ENCODE measurements at places on chromosomes 12 and 14. TPM values are rescaled to one million over a fixed set of nuclear protein-coding genes. Genes with fewer than 3 reads are reported as not detected.

- DNase-seq: peak; percentile 50
- H3K27ac ChIP-seq: 0 out of 2 replicates have a peak overlapping the region, but pooled peaks have one; percentile 0
- no peak overlapping the region for H3K4me3 ChIP-seq
- no peaks in the 10 kb centered on the region for H3K27me3 ChIP-seq
Observed at GRCh38 chr12:78118486-78118885, 287.8 kb downstream of the NAV3 start.

DNA sequence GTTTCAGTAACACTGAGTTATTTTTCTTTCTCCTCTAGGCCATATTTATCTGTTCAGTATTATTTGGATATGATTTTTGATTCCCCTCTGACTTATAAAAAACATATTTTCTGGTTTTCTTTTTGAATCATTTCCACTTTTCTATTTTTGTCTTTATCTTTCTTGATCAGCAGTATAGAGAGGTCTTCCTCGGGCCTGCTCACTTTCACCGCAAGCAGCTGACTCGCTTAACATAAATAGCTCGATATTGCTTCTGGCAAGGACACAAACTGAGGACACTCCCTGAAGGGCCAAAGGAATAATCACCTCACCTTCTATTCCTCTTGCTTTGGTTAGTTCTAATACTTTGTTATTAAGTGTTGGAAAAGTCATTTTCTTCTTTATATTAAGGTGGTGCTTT is 25.8 kb upstream of the TRHDE start:
- H3K4me1 ChIP-seq: no peaks in the 10 kb centered on the region
- no peaks in the 10 kb centered on the region for H3K36me3 ChIP-seq
- no peak overlapping the region for H3K4me3 ChIP-seq
- DNase-seq: no peak
- no peaks in the 10 kb centered on the region for H3K27me3 ChIP-seq

DNA sequence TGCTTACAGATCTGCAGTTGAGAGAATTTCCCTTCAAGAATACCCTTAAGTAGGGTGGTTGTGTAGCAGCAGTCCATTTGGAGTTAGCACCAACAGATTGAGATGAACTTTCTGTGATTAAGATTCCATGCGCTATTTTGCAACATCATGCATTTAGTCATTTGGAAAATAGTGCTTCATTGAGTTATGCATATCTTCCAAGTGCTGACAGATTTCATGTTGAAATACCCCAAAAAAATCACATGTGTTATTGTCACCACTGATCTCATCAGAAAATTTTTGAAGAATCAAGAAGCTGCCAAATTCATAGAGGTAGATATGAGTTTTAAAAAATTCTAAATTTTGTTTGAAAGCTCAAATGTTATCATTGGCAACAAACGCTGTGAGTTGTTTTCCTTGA is 35.5 kb upstream of the OSBPL8 start:
- H3K27ac ChIP-seq: peak overlapping the region; percentile 31
- H3K4me3 ChIP-seq: no peak overlapping the region
- H3K4me1 ChIP-seq: peaks cover 32% of the 10 kb centered on the region
- peak; percentile 70 for DNase-seq
- H3K27me3 ChIP-seq: no peaks in the 10 kb centered on the region

DNA sequence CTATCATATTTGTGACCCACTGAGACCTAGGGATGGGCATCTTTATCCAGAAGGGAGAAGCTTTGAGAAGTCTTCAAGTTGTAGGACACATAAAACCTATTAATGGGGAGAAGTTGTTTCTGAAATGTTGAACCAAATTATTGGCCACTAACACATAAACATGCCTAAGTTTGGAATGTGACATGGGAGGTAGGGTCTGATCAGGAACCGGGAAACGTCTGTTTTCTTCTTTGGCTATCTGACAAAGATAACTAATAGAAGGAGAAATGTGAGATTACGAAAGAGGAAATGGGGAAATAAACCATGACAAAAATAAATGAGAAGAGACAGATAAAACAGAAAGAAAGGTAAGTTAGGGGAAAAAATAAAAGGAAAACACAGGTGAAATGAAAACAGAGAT is 425.2 kb downstream of the EGLN3 start:
- no peak for DNase-seq
- peaks cover 11% of the 10 kb centered on the region for H3K4me1 ChIP-seq
- H3K27ac ChIP-seq: no peak overlapping the region
- no peak overlapping the region for H3K4me3 ChIP-seq
- no peaks in the 10 kb centered on the region for H3K36me3 ChIP-seq

DNA sequence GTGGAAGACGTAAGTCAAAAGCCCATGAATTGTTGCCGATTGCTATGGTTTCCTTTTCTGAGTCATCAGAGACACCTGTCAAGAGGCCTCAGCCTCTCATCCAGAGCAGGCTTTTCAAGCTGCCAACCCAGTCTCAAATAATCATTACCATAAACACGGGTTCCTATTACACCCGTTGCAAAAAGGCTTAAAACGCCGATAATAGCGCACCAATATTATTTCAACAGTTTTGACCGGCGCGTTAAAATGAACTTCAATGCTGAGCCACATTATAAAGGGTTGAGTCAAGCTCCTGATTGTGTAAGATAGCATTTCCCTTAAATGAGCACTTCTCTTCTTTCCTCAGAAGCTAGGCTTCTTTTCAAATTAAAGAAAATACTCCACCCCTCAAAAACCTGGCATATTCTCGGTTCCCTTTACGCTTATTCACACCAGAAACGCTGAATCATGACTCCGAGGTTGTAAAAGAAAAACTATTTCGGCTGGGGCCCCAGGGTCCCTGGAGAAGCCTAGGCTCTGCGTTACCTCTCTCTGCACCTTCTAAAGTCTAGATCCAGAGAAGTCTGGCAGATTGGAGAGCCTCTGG is 1.4 kb downstream of the TMTC1 start:
- DNase-seq: peak; percentile 89
- H3K36me3 ChIP-seq: no peaks in the 10 kb centered on the region
- H3K4me1 ChIP-seq: no peaks in the 10 kb centered on the region
- no peaks in the 10 kb centered on the region for H3K27me3 ChIP-seq

GRCh38 chr14:82854131-82854530 is 1320.5 kb upstream of the SEL1L start:
- no peaks in the 10 kb centered on the region for H3K36me3 ChIP-seq
- H3K27me3 ChIP-seq: no peaks in the 10 kb centered on the region
- H3K27ac ChIP-seq: no peak overlapping the region
- H3K4me3 ChIP-seq: no peak overlapping the region
- no peak for DNase-seq
- no peaks in the 10 kb centered on the region for H3K4me1 ChIP-seq

The TGFB3 gene
- total RNA-seq: 3.9 TPM

The SVOP gene
- total RNA-seq: not detected

- DNase-seq: peak; percentile 43
- no peaks in the 10 kb centered on the region for H3K36me3 ChIP-seq
- no peak overlapping the region for H3K4me3 ChIP-seq
- no peak overlapping the region for H3K27ac ChIP-seq
- H3K4me1 ChIP-seq: peaks cover 44% of the 10 kb centered on the region
Observed at GRCh38 chr14:55099756-55100155, 29.3 kb upstream of the LGALS3 start.

DNA sequence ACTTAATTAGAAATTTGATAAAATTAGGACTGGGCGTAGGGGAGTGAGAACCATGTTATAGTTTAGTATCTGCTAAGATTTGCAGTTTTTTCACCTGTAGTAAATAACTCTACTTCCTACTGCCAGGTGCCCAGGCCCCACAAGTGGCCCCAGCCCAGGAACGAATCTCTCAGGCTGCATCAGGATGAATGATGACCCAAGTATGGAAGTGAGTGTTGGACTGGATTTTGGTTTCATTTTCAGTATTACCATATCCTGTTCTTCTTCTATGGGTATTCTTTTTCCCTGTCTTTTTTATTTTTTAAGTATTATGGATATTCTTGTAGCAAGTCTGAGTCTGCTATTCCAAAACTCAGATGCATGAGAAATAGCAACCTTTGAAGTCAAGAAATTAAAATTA is 120.3 kb upstream of the BCAT1 start:
- H3K36me3 ChIP-seq: no peaks in the 10 kb centered on the region
- H3K4me1 ChIP-seq: no peaks in the 10 kb centered on the region
- peaks cover 15% of the 10 kb centered on the region for H3K27me3 ChIP-seq
- DNase-seq: no peak

The TTC9 gene
- not detected for total RNA-seq

- no peaks in the 10 kb centered on the region for H3K27me3 ChIP-seq
- no peak overlapping the region for H3K27ac ChIP-seq
- no peak for DNase-seq
- H3K4me3 ChIP-seq: no peak overlapping the region
- H3K36me3 ChIP-seq: no peaks in the 10 kb centered on the region
- H3K4me1 ChIP-seq: no peaks in the 10 kb centered on the region
Observed at GRCh38 chr12:24519759-24520158, 429.1 kb downstream of the BCAT1 start.

DNA sequence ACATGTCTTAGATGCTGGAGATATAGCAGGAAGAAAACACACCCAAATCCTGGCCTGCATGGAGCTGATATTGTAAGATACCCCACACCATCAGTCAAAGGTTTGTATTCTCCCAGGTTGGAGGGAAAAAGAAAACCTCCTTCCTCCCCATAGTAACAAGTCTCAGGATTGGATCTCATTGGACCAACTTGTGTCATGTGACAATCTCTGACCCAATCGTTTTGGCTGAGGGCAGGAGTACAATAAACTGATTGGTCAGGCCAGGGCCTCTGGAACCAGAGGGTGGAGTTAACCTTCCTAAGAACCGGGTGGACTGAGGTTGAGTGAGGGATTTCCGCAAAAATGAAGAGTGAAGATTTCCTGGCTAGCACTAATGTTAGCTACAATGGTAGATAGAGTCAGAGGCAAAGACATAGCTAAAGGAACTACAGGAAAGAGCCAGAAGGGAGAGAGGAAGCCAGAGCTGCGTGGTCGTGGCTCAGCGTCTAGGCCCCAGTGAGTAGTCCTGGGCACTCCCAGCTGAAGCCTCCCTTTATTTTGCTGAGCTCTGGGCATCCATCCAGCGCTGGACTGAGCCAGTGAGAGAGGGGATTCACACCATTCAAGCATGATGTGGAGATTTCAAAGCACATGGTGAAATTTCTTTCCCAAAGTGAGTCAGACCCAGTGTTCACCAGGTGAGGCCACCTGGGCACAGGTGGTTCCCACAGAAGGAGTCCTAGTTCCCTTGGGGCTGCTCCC is 219.9 kb downstream of the AACS start:
- no peaks in the 10 kb centered on the region for H3K4me1 ChIP-seq
- no peak overlapping the region for H3K27ac ChIP-seq
- no peaks in the 10 kb centered on the region for H3K36me3 ChIP-seq
- DNase-seq: no peak

- peaks cover 16% of the 10 kb centered on the region for H3K27me3 ChIP-seq
- no peaks in the 10 kb centered on the region for H3K36me3 ChIP-seq
- no peak overlapping the region for H3K27ac ChIP-seq
Observed at GRCh38 chr12:13504074-13504473, 307.5 kb downstream of the EMP1 start.

- H3K27me3 ChIP-seq: no peaks in the 10 kb centered on the region
- H3K4me3 ChIP-seq: no peak overlapping the region
- 0 out of 2 replicates have a peak, but pooled peaks cover 5% of the 10 kb centered on the region for H3K4me1 ChIP-seq
- H3K36me3 ChIP-seq: no peaks in the 10 kb centered on the region
Observed at GRCh38 chr14:104700225-104700651, 10.8 kb downstream of the INF2 start.

GRCh38 chr14:93186466-93186865 is 1.3 kb downstream of the LYSET start:
- no peaks in the 10 kb centered on the region for H3K27me3 ChIP-seq
- H3K4me1 ChIP-seq: peaks cover 13% of the 10 kb centered on the region
- no peak for DNase-seq
- H3K36me3 ChIP-seq: peaks cover 5% of the 10 kb centered on the region
- no peak overlapping the region for H3K4me3 ChIP-seq

GRCh38 chr12:45336331-45336730 is 120.4 kb downstream of the ANO6 start:
- no peak overlapping the region for H3K4me3 ChIP-seq
- H3K4me1 ChIP-seq: peaks cover 18% of the 10 kb centered on the region
- no peaks in the 10 kb centered on the region for H3K27me3 ChIP-seq
- peak overlapping the region; percentile 86 for H3K27ac ChIP-seq
- peak; percentile 93 for DNase-seq

The RFLNA gene
- total RNA-seq: 4.9 TPM

- no peak overlapping the region for H3K27ac ChIP-seq
- DNase-seq: peak; percentile 24
- no peak overlapping the region for H3K4me3 ChIP-seq
- peaks cover 53% of the 10 kb centered on the region for H3K27me3 ChIP-seq
- H3K36me3 ChIP-seq: no peaks in the 10 kb centered on the region
- H3K4me1 ChIP-seq: no peaks in the 10 kb centered on the region
Observed at GRCh38 chr12:52650520-52651081, 1.4 kb downstream of the KRT2 start.

DNA sequence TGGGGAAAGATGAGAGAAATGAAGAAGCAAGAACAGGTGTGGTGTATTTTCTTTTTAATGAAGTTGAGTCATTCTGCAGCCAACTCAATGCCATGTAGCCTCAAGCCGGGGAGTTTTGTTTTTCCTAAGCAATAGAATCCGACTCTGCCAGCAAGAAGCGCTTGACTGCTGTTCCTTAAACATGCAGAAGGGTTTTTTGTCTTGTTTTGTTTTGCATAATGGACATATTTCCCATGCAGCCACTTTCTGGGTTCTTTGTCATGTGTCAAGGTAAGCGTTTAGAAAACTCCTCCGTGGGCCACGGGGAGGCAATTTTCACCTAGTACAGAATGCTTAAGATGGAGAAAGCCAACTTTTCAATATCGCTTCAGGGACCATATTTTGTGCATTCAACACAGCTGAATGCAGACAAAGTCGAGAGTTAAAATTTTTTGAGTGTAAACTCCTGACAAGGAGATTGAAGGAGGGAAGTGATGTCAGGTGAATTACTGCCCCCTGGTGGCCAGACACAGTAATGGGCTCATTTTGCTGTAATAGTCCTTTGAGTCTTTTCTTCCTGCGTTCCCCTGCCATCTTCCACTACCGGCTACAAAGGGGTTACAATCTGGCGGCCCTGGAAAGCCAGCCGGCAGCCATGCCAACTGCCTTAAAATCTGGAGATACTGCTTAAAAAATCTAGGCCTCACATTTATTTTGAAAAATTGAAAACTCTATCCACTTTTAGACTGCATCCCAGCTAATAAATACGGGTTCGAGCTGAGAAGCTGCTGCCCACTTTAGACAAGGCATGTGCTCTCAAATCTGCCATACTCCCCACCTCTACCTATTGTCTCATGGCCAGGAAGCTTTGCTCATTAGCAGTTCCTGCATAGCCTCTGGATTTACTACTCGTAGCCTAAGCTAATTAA is 3.2 kb upstream of the FICD start:
- H3K27me3 ChIP-seq: no peaks in the 10 kb centered on the region
- no peak overlapping the region for H3K27ac ChIP-seq
- H3K4me1 ChIP-seq: peaks cover 10% of the 10 kb centered on the region
- H3K4me3 ChIP-seq: 0 out of 2 replicates have a peak overlapping the region, but pooled peaks have one; percentile 25
- DNase-seq: peak; percentile 68

The APAF1 gene
- total RNA-seq: 23.4 TPM

All from GM23248 (cell line).